ENCODE measurements at places on chromosomes 1 and 21.

DNA sequence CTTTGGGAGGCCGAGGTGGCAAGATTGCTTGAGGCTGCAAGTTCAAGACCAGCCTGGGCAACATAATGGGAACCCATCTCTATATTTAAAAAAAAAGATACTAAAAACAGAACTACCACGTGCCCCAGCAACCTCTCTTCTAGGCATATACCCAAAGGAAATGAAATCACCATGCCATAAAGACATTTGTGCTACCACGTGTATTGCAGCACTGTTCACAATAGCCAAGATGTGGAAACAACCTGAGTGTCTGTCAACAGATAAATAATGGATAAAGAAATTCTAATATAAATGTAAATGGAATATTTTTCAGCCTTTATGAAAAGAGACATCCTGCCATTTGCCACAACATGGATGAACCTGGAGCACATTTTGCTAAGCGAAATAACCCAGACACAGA, 128.6 kb downstream of the PCNX2 start:
- DNase-seq, result no peak

- DNase-seq, result no peak
These were observed 343.9 kb upstream of the DPYD start for GRCh38 chr1:98264727-98265126.

DNA sequence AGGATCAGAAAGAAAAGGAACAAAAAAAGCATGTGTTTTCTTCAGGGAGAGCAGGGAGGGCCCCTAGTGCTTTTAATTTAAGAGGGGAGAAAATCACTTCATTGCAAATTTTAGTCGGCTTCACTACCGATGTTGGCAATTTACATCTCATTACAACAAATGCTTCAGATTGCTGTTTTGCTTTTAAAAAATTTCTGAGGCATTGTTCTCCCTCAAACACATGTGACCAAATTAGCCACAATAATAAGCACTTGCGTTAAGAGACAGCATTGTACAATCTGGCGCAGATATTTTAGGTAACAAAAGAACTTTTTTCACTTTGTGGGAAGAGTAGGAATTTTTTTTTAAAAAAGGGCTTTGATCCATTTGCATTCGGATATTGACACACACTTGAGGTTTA, 29.8 kb downstream of the BEND5 start:
- no peak for DNase-seq

GRCh38 chr1:229448845-229449244, 15.0 kb upstream of the ACTA1 start:
- no peak for DNase-seq

DNA sequence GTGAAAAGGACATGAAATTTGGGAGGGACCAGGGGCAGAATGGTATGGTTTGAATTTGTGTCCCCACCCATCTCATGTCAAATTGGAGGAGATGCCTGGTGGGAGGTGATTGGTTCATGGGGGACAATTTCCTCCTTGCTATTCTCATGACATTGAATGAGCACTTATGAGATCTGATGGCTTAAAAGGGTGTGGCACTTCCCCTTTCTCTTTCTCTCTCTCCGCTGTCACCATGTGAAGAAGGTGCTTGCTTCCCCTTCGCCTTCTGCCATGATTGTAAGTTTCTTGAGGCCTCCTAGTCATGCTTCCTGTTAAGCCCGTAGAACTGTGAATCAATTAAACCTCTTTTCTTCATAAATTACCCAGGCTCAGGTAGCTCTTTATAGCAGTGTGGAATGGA, 7.6 kb upstream of the GBP4 start:
- DNase-seq, result no peak

DNA sequence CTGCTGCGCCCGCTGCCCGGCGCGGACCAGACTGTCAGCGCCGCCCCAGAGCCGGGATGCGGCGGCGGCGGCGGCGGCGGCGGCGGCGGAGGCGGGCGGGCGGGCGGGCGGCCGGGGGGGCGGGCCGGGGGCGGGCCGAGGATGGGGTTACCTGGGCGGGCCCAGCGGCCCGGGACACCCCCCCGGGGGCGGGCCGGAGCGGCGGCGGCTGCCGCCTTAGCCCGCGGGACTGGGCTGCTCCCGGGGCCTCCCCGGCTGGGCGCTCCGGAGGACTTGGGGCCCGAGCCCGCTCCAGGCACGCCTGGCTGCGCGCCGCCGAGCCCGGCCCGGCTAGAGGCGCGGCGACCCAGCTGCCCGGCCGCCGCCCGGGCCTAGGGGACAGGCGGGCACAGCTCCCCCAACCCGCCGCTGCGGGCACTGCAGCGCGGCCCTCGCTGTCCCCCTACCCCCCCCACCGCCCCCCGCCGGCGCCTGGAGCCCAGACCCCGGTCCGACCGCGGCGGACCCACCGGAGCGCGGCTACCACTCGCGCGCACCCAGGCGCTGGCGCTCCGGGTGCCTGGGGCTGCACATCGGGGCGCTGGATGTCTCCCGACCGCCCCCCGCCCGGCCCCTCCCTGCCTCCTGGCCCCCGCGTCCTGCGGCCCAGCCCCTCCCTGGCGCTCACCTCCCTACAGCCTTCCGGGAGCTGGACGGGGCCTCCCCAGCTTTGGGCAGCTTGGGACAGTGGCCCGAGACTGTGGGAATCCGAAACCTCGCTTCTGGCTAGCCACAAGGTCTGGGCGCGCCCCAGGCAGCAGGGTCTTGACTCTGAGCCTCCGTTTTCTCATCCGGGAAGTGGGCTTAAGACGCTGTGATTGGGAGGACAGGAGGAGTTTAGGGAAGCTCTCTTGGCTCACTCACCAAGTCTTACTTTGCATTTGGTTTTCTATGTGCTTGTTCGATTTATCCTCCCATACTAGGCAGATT, at the start of gene WNT4:
Gene WNT4, minus strand, starts transcription at position 33 of the 969 bp plus-strand sequence. CDS start 175 bp downstream, outside the sequence.
- DNase-seq, result no peak

GRCh38 chr1:181855380-181855779, 206.1 kb downstream of the ZNF648 start:
- DNase-seq, result no peak

GRCh38 chr1:231618609-231619256, 7.9 kb upstream of the DISC1 start:
- DNase-seq, result no peak

GRCh38 chr1:36303244-36303643, 2.9 kb upstream of the SH3D21 start:
- no peak for DNase-seq

DNA sequence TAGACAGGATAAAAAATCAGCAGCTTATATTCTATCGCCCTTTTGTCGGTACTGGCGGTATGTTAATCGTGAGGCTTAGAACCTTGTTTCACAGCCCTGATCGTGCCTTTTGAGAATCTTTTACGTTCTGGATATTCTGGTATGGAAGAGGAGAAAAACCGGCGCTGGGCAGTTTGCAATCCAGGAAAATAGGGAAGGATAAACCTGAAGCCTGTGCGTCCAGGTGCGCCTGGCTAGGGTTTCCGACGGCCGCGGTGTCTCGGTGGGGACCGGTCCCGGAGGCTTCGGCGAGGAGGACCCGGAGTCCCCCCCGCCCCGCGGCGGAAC, 258 bp upstream of the SYPL2 start:
- no peak for DNase-seq

GRCh38 chr1:68321084-68321685, 88.9 kb upstream of the WLS start:
- DNase-seq, result no peak

DNA sequence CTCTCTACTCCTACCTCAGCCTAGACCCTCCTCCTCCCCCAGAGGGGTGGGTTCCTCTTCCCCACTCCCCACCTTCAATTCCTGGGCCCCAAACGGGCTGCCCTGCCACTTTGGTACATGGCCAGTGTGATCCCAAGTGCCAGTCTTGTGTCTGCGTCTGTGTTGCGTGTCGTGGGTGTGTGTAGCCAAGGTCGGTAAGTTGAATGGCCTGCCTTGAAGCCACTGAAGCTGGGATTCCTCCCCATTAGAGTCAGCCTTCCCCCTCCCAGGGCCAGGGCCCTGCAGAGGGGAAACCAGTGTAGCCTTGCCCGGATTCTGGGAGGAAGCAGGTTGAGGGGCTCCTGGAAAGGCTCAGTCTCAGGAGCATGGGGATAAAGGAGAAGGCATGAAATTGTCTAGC, 21.6 kb upstream of the VPS13D start:
- DNase-seq, result no peak
